Sigmoid colon (tissue), 7 donors: ENCODE measurements at places on chromosomes 12 and 14. TPM values are rescaled to one million over a fixed set of nuclear protein-coding genes. Genes with fewer than 3 reads are reported as not detected.

The SOX5 gene
- polyA plus RNA-seq: 0.23 TPM

The KCNC2 gene
- polyA plus RNA-seq: not detected

The TMTC2 gene
- polyA plus RNA-seq: 6.6 TPM

The SLC25A47 gene
- not detected for polyA plus RNA-seq

The FGF6 gene
- not detected for polyA plus RNA-seq

The L2HGDH gene
- polyA plus RNA-seq: 3.6 TPM

The NINJ2 gene
- polyA plus RNA-seq: 7.2 TPM

The GLI1 gene
- polyA plus RNA-seq: not detected

The PRB2 gene
- polyA plus RNA-seq: not detected

The SLCO1C1 gene
- polyA plus RNA-seq: not detected

The C12orf60 gene
- 0.69 TPM for polyA plus RNA-seq

The CCDC60 gene
- polyA plus RNA-seq: 10.4 TPM

The NKX2-1 gene
- polyA plus RNA-seq: not detected

The LBHD2 gene
- 0.17 TPM for polyA plus RNA-seq

The E2F7 gene
- polyA plus RNA-seq: not detected

The IAPP gene
- 2.4 TPM for polyA plus RNA-seq

The PWP1 gene
- polyA plus RNA-seq: 31.8 TPM
